ENCODE measurements at places on chromosomes 3 and 15.

DNA sequence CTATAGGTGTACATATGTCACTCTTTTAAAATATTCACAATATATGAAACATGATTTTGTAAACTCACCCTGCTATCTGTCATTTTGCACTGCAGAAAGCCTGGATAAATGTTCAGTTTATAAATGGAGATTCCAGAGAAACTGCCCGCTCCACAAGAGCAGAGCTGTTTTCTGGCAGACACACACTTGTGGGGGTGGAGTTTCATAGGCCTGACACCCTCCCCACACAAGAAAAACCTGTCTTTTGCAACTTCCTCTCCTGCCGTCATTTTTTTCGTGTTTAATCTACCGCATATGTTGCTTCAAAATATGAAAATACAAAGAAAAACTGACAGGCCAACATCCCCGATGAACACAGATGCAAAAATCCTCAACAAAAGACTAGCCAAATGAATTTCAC is 479.0 kb downstream of the GABRG3 start:
- no peak for DNase-seq

- DNase-seq, result no peak
Measured at GRCh38 chr15:84582583-84583157, 18.1 kb upstream of the ZSCAN2 start.

DNA sequence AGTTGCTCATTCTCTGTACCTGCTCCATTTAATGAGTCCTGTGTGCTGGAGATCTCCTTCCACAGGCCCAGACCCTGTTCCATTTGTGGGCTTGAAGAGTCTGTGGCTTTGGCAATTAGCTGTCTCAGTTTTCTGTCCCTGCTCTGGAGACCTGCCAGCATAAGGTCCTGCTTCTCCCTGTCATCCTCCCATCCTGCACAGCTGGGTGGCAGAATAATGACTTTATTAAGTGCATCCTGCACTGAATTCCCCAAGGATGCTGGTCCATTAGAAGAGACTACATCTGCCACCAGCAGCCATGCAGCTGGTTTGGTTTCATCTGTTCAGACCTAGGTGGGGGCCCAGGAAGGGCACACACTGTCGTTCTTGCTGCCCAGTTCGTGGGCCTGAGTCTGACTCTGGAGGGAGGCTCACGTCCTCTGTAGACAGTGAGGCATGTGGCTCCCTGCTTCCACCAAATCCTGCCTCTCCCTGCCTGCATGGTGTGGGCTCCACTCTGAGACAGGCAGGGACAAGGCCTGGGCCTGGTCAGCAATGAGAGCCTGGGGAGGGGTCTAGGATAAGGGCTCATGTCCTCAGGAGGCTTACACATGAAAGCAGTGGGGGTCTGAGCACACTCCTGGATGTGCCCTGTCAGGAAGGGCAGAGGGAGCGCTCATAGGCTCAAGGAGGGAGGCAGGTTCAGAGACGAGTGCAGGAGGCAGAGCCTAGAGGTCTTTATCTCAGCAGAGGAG is 78.4 kb upstream of the PRR23E start:
- no peak for DNase-seq

GRCh38 chr15:31372635-31373091 is 46.0 kb downstream of the KLF13 start:
- DNase-seq, result no peak

DNA sequence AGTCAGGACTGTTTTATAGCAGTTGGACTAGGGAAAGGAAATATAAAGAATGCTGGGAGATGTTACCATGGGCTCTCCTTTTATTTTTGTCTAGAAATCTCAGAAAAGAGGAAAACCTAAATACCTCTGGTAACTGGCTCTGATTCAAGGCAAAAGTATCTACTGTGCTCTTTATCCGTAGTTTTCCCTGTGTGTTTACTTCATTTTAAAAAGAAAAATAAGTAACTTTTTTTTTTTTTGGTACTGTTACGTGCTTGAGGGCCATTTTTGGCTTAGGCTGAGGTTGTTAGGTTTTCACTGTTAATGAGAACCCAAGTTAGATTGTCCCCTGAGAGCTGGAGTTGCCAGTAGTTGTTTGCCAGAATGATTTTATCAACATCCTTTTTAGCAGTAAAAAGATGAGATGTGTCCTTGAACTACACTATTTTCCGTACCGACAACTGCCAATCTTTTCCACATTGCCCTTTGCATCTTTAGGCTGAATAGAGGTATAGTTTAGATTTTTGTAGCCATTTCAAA is 35.8 kb downstream of the IQGAP1 start:
- no peak for DNase-seq

- DNase-seq, result no peak
Measured at GRCh38 chr3:105365391-105366325, 1.1 kb upstream of the ALCAM start.

DNA sequence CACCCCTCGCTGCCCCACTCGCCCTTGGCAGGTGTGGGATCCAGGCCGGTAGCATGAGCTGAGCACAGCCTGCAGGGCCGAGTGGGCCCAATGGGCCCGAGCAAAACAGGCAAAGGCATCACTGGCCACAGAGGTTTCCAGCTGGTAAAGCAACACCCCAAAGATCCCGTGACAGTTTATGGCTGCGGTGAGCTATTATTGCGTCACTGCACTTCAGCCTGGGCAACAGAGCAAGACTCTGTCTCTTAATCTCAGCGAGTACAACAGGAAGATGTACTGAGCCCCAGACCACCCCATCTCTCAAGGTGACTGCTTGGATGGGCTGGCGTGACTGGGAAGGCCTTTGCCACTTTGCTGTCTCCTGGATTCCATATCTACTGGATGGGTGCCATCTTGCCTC is 4.3 kb downstream of the JMJD7 start:
- DNase-seq, result no peak

DNA sequence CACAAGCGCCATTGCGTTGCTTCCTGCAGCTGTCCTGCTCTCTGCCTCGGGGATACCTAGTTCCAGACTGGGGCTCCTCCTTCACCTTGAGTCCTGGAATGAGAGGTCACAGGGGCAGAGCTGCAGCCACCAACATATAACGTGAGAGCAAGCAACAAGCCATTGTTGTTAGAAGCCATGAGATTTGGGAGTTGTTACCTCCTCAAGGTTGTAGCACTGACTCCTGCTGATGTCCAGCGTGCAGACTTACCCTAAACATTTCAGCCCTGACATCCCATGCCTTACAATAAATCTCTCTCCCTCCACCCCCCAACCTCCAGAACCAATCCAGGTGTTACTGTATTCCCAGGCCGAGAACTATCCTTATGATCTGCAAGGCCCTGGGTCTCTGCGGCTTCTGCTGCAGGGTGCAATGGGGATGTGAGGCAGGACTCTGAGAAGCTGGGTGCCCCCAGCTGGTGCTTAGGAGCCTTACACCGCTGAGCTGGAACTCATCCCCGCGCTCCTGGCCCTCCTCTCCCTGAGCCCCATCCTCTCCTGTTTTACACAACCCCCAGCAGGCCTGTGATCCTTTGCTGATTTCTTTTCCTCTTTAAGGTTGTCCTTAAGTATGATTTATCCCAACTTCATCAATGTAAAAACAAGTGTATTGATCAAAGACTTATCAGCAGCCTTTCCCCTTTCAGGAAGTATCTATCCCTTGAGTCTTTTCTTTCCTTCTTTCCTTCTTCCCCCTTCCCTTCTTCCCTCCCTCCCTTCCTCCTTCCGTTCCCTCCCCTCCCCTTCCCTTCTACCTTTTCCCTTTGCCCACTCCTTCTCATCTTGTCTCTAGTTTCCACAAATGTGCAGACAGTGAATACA is 84.2 kb upstream of the ABHD2 start:
- no peak for DNase-seq

GRCh38 chr3:107833043-107833442 is 257.8 kb downstream of the CD47 start:
- DNase-seq, result no peak

DNA sequence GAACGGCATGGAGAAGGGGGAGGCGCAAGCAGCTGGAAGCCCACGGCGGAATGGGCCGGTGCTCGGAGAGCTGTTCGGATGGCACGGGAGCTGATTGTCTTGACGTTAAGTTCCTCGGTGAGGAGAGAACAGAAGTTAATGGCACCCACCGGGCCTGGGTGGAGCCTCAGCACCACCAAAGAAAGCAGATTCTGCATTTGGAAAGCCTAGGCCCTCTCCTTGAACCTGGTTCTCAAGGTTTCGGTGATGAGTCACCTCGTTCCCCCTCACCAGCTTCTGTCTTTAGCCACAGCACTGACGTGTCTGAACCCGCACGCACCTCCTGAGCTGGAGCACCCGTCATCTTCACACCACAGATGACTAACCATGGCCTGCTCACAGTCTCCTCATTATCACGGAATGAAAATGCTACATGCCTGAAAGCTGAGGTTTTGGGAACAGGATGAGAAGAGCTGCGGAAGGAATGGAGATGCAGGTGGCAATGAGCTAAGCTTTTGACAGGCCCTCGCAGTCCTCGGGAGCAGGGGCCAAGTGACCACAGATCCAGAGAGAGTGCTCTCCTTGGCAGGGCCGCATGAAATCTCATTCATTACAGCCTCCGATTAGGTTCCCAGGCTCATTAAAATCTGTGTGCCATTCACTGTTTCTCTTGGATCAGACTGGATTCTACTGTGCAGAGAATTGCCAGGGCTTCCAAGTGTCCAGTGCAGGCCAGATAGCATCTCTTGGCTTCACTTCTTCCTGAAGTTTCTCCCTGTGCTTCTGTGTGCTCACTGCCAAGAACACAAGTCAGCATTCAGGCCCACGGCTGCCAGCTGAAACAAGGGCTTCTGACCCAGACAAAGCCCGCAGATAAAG is 96.3 kb upstream of the DLG1 start:
- peak; percentile 1 for DNase-seq

DNA sequence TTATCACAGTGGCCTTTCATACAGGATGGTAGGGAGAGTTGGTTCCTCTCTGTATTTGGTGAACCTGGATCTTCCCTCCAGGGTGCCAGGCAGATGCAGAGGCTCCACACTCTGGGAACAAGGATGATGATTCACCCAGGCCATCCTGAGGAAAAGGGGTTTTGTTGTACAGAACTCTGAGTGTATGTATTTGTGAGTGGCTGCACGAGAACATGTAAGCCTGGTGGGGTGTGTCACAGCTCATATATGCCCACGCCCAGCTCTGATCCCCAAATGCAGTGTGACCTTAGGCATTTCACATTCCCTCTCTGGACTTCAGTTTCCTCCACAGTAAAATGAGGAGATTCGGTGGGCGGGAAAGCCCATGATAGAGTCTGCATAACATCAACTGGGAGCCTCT is 11.6 kb upstream of the CILP start:
- no peak for DNase-seq

Data from stimulated activated CD8-positive, alpha-beta memory T cell treated with anti-CD3 and anti-CD28 coated beads, Interleukin-7, amount 100 ng/mL, for 1 hour (primary cell).